ENCODE measurements at places on chromosomes 3 and 15.

- no peak for DNase-seq
Observed at GRCh38 chr3:64157150-64158035, 67.9 kb downstream of the PRICKLE2 start.

DNA sequence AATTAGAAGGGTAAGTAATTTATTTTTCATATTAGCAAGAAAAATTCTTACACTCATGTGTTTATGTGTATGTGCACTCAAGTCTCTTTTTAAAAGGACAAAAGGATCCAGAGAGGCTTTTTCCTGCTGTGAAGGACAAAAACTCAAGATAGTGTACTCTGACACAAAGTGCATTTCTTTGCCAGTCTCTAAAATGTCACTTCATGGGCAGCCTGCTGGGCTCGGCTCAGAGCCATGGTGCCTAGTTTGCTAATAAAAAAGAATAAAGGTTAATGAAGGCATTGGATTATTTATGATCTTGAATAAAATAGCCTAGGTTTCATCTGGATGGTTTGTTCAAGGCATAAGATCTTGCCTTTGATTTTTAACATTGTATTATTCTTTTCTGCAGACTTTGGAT is 989.0 kb downstream of the TBL1XR1 start:
- DNase-seq = no peak

DNA sequence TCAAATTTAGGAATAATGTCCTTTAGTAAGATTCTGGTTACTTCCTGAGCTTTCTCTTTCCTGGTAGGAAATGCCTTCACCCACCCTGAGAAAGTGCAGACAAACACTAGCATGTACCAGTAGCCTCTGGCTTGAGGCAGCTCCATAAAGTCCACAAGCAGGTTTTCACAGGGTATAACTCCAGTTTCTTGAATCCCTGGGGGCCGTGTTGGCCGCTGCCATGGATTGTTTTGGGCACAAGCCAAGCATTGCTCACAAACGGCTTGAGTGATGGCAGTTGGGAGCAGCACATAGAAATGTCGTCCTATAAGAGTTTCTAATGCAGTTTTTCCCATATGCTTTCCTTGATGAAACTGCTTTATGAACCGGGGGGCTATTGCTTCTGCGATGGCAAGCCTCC is 164.1 kb downstream of the STXBP5L start:
- DNase-seq = no peak

- no peak for DNase-seq
Observed at GRCh38 chr3:191915712-191916111, 454.7 kb downstream of the PYDC2 start.

DNA sequence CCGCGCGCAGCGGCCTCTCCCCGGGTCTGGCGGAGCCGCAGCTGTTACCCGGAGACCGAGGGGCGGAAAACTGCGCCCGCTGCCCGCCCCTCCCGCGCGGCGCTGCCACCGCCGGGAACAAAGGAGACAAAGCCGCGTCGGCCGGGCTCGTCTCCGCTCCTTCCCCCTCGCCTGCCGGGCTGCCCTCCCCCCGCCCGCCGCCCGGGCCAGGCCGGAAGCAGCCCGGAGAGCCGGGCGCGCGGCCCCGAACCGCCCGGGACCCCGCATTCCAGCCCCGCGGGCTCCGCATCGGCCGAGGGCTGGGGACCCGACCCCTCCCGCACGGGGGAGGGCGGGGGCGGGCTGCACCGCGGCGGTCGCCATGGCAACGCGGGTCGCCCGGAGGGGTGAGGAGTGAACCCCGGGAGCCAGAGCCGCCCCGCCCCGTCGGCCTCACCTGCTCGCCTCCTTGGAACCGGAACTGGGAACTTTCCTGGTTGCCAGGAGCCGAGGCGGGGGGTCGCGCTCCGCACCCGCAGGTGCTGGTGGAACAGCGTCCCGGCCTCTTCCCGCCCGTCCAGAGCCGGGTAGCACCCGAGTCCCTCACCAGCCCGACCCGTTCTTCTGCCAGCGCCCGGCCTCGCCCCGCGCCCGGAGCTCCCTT is 448 bp downstream of the PLXNB1 start:
- DNase-seq = peak; percentile 47

DNA sequence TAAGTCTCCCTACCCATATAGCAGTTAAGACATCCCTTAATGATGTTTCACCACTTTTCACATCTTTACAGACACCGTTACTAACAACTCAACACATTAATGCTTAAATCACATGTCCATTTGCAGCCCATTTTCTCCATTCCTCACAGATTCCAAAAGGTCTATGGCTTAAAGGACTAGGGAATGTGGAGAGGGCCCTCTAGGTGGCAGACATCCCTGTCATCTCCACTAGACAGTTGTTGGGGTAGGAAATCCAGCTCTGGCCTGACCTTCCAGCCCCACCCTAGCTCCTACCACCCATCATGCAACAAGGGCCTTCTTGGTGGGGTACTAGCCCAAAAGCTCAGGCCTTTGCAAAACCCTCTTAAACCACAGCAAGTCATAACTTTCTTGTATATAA is 25.2 kb downstream of the CPEB1 start:
- no peak for DNase-seq

- DNase-seq = no peak
Observed at GRCh38 chr3:8445861-8446260, 55.8 kb upstream of the LMCD1 start.

- no peak for DNase-seq
Observed at GRCh38 chr3:154398084-154398967, 31.7 kb downstream of the GPR149 start.

- no peak for DNase-seq
Observed at GRCh38 chr3:156298014-156298413, 177.6 kb downstream of the KCNAB1 start.

- no peak for DNase-seq
Observed at GRCh38 chr3:135192929-135193328, 397.9 kb downstream of the EPHB1 start.

DNA sequence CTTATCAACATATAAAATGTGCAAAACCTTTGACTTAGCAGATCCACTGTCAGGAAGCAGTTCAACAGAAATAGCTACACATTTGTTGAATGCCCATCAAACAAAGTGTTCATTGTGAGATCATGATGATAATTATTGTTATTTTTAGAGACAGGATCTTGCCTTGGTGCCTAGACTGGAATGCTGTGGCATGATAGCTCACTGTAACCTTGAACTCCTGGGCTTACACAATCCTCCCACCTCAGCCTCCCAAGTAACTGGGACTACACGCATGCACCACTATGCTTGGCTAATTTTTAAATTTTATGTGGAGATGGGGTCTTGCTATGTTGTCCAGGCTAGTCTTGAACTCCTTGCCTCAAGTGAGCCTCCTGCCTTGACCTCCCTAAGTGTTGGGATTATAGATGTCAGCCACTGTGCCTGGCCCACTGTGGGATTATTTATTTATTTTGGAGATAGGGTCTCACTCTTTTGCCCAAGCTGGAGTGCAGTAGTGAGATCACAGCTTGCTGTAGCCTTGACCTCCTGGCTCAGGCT is 8.8 kb downstream of the MAP2K5 start:
- DNase-seq = no peak

- no peak for DNase-seq
Observed at GRCh38 chr3:155321418-155321817, 27.9 kb upstream of the STRIT1 start.

GRCh38 chr15:99994849-99995248 is 261.6 kb upstream of the LYSMD4 start:
- DNase-seq = no peak

- DNase-seq = no peak
Observed at GRCh38 chr3:160403796-160404470, 4.5 kb downstream of the SMC4 start.

DNA sequence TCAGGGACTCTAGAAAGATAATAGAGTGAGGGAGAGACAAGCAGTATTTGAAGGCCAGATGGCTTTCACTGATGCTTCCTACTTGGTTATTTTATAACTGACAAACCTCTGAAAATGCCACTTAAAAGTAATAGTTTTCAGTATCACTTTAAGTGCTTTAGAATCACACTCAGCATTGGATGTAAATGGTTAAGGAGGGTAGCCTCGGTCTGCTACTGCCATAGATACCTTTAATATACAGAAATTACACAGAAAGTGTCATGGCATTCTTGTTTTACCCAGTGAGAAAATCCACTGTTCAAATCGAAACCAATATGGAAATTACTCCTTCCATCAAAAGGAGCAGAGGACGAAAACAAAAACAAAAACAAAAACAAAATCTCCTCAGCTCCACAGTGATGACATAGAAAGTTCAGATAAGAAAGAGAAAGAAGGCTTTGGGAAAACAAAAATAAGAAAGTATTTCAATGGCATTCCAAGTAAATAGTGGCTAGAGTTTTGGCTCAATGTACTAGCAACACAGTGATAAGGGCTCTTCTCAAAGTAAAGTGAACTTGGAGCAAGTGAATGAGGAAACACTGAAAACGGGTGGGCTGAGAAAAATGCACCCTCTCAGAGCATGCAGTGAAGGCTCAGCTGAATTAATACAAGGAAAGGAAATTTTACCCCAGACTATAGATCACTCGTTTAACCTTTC is 43.2 kb upstream of the CD47 start:
- no peak for DNase-seq

DNA sequence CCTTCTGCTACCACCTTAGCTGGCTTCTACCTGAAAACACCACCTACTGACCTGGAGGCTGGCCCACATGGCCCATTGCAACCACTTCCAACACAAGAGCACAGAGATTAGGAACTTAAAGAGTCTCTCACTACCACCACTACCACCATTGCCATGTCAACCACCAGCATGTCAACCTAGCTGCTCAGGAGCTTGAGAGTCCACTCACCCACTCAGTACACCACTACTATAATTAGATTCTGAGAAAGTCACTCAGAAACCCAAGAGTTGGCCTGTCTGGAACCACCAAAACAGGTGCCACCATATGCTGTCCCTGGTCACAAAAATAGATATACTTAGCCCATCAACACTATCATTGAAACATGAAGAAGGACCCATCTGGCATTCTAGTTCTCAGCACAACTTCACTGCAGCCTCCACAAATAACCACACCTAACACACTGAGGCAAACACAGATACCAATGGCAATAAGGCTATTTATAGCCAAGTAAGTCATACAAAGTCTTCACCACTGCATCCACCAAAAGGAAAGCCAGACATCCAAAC is 806.7 kb upstream of the EPHA6 start:
- DNase-seq = no peak

DNA sequence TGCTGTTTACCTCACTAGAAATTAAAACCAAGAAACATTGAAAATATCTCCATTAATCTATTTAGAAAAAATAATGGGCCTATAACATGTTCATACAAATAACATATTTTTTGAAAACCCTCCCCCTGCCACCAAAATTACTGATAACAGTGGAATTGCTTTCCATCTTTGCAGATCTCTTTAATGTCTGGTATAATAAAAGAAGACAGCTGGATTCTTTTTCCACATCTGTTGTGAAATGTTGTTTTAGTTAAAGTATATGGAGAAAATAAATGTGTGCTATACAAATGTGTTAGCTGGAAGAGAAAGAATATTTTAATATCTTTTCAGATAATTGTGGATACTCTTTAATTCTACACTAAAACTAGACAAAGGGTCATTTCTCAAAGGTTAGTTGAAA is 251.0 kb upstream of the GOLGA6L4 start:
- no peak for DNase-seq

- no peak for DNase-seq
Observed at GRCh38 chr3:180277041-180277440, 240.3 kb upstream of the PEX5L start.

GRCh38 chr3:137012097-137012501 is 54.3 kb downstream of the IL20RB start:
- DNase-seq = no peak

- DNase-seq = no peak
Observed at GRCh38 chr3:182920515-182921084, 59.7 kb downstream of the DCUN1D1 start.

DNA sequence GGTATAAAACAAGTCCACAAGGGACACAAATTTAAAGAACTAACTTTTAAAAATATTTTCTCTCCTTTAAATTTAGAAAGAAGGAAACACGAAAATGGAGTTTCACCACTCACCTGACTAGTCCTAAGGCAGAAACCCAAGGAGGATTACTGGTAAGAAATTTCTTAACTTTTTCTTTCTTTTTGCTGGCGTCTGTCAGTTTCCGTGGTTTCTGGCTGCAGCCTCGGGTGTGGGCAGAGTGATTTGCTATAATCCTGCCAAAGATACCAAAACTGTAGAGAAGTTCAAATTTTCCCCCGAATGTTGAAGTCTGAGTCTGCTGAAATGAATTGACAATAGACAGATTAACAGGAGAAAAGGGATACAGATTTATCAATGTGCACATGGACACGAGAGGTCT is 843.6 kb upstream of the ALCAM start:
- no peak for DNase-seq

GRCh38 chr3:182259579-182259978 is 533.7 kb upstream of the ATP11B start:
- DNase-seq = no peak

- DNase-seq = no peak
Observed at GRCh38 chr15:92591275-92591674, 64.3 kb downstream of the FAM174B start.

DNA sequence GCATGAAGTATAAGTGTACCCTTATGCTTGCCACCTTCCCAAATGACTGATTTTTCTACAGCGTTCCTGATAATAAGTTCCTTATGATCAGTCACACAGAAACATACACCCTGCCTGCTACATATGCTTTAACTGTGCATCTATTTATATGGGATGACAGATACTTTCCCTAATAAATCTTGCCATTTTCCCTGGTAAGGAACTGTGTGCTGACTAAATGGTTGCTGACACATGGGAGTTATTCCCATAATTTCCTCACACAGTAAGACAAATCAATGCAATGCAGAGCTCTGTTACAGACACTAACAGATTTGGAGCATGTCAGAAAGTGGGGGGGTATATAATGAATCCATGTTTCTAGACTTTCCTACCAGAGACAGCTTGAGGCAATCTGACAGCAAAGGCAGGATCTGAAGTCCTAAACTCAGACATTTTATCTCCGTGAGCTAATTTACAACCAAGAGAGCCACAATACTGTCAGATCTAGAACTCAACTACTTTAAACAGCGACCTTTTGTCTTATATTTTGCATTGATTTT is 86.9 kb upstream of the TCF12 start:
- DNase-seq = no peak

DNA sequence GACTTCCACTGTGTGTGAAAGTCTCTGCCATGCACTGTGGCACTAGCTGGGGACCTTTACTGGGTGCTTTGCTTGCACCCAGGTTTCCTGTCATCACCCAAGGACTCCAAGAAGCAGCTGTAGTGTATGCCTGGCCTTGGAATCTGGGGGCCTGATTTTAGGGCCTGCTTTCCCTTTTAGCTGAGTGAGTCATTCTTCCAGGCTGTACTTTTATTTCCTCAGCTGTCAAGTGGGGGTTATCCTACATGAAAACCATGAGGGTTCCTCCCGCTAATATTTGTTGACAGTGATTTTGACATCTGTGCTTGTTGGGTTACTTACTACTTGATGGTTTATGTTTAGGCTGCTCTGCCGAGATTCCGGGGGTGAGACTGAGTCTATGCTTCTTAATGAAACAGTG is 18.5 kb downstream of the GORASP1 start:
- DNase-seq = no peak

DNA sequence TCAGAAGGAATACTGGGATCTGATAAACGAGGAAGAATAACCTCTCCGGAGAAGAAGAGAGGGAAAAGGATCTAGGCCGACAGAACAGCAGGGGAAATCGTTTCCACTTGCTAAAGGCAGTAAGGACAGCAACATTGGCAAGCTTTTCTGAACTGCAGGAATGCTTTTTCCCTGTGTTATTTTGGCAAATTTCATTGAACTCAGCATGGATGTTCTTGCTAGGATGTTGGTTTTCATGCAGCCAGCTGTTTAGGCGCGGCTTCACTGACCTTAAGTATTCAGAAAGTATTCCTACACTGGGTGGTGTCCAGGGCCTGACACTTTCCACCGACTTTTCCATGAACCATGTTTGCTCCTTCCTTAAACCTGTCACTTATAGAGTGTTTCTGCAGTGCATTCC is 489.7 kb downstream of the CNTN3 start:
- DNase-seq = no peak

GRCh38 chr15:63041974-63042876 is at the start of gene TPM1:
Gene TPM1, plus strand, starts transcription at chr15:63042747. Its CDS starts 83 bp downstream, at chr15:63042830.
- DNase-seq = no peak

Data from activated T-helper 1 cell treated with Interleukin-2 at 50 U/mL for 16 hours (primary cell).